Fibroblast of skin of scalp (primary cell): ENCODE measurements at places on chromosomes 3 and 15.

DNA sequence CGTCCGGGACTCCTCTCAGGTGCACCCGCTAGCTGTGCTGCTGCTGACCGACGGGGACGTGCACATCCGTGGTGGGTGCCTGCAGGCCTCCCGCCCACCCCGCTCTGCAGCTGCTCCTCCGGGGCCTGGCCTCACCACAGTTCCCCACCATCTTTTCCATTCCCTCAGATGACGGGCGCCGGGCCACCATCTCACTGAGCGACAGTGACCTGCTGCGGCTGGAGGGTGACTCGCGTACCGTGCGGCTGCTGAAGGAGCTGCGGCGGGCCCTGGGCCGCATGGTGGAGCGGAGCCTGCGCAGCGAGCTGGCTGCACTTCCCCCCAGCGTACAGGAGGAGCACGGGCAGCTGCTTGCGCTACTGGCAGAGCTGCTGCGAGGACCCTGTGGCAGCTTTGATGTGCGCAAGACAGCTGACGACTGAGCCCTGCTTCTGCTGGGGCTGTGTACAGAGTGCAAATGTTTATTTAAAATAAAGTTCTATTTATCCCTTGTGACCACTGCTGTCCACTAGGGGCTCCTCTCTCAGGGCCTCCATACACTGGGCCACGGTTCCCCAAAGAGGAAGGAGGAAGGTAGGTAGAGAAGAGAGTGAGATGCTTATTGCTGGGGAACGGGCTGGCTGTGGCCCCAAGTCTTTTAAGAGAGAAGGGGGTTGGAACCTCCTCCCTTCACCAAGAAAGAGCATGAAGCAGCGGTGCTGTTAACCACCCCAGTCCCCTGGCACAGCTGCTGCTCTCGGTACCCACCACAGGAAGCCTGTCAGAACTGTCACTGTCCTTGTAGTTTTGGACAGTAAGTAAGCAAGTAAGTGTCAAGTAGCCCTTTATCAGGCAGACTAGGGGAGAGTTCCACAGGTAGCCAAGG lies 47.0 kb downstream of the DHX30 start:
- peak; percentile 42 for DNase-seq

- no peak for DNase-seq
Observed at GRCh38 chr3:71322154-71322553, 261.4 kb downstream of the FOXP1 start.

- no peak for DNase-seq
Observed at GRCh38 chr3:24503616-24504113, 9.0 kb upstream of the THRB start.

- no peak for DNase-seq
Observed at GRCh38 chr3:7950890-7951289, 550.7 kb upstream of the LMCD1 start.

DNA sequence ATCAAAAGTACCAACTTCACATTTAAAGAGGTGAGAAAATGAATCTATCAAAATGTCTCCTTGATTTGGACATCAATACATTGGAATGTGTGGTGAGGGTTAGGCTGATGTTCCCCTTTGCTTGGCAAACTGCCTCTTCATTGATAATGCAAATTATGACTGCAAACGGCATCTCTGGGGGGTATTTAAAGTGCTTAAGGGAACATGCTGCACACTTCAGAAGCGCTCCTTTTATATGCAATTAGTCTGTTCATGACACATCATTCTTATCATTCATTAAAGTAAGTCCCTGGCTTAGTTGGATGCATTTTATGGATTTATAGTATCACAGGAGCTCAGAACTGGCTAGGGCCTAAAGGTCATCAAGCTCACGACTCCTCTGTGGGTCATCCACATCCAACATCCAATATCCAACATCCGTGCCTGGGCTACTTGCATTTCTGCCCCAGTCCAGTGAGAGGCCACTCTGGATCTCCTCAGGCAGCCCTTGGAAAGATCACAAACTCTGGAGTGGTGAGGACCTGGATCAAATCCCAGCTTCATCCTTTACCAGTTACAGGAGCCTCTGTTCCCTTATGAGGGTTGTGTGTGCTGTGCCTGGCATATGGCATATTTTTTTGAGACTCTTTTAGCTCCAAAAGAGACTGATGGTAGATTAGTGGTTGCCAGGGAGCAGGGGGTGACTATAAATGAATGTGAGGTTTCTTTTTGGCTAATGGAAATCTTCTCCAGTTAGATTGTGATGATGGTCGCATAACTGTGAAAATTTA lies 136.8 kb upstream of the FOXB1 start:
- no peak for DNase-seq

DNA sequence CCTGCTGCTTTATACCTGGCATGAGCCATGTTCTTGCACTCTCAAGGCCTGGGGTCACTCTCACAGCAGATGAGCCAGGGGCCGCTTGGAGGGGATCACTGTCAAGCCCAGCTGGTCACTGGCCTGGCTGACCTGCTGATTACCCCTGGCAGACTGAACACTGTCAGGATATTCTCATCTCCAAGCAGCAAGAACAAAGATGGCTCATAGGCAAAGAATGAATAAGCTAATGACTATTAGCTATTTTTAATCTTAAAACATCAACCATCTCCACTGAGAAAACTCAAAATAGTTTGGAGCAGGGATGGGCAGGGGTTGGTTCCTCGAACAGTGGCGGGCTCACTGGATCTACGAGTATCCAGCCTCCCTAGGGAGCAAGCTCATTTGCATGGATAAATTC lies 64.4 kb upstream of the ACAN start:
- peak; percentile 87 for DNase-seq

DNA sequence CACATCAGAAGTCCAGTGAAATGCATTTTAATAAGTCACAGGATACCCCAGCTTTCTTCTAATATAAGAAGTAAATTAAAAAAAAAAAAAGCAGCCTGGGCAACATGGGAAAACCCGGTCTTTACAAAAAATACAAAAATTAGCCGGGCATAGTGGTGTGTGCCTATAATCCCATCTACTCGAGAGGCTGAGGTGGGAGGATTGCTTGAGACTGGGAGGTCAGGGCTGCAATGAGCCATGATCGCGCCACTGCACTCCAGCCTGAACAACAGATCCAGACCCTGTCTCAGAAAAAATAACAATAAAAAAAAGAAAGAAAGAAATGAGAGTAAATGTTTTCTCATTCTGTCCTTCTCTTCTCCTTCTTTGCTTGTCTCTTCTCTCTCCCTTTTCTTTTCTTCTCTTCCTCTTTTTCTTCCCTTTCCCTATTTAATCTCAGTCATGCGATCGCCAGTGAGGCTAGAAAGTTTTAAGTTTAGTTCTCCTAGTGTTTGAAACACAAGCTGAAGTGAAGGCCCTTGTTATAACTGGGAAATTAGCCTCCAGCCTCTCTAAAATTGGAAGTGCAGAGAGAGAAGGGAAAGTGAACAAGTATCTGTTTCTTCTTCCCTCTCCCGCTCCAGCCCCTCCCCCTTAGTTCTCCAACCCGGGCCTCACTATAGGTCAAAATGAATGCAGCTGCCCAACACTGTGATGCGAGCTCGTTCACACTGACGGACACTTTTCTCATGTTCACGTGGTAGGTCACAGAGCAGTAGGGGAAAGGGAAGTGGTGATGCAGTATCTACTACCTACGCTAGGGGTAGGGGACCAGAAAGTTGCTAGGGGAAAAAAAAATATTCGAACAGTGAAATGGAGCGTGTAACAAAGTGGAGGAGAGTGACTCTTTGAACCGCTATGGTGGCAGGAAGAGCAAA lies 23.5 kb upstream of the TSC22D2 start:
- DNase-seq: peak; percentile 44

GRCh38 chr15:92011611-92012367 lies 158.3 kb downstream of the SLCO3A1 start:
- DNase-seq: no peak

- peak; percentile 22 for DNase-seq
Observed at GRCh38 chr15:29889542-29890329, 67.5 kb upstream of the TJP1 start.

DNA sequence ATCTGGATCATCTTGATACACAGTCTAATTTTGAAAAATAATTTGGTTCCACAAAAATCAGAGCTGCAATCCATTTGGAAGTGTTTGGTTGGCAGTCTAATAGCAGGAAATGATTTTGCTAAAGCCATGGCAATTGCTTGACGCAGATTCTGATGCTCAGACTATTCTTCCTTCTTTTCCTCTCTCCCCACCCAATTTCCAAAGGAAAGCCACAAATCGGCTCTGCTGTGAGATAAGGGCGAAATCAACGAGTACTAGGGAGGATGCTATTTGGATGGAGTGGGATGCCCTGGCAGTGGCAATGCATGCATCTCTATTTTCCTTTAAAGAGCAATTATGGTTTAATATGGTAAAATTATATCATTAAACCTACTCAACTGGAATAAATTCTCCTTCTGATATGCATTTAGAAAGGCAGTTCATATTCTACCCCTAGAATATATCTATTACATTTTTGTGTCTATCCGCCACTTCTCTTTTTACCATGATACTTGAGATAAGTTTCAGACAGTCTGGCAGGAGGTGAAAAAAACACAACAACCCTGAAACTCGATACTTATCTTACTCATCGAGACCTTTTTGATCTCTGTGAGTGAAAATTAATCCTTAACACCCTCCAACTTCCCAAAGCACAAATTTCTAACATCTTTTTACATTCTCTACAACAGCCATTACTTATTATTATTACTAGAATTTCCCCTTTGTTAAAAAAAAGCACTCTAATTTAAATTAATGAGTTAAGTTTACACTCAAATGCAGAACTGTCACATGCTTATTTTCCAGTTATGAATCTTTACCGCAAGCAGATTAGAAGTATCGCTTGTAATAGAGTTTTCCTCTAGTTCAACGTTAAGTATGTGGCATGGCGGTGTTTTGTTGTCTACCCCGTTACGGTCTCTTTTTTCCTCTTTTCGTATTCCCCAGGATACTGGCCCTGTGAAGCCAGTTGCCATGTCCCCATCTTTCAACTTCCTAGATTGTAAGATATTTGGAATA lies 433.3 kb downstream of the FOXP1 start:
- no peak for DNase-seq

GRCh38 chr3:160765211-160765610 lies 9.2 kb downstream of the PPM1L start:
- DNase-seq: no peak

DNA sequence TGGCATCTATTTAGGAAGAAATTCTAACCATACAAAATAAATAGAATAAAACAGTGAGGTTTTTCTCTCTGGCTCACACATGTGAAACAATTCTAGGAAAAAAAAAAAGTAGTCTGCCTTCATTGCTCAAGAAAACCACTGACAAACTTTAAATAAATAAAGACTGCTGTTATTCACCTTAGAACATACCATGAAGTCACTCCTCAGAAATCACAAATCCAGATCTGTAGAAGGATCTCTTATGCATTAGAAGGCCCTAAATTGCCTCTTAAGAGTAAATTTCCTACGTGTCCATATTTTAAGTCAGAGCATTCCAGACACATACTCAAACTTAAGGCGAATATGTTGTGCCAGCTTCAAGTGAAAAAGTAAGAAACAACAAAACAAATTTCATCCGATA lies 217.3 kb downstream of the ZIC4 start:
- DNase-seq: peak; percentile 11

GRCh38 chr15:59276225-59277178 lies 69.9 kb downstream of the LDHAL6B start:
- DNase-seq: no peak

- no peak for DNase-seq
Observed at GRCh38 chr3:25904206-25904605, 114.3 kb downstream of the OXSM start.

DNA sequence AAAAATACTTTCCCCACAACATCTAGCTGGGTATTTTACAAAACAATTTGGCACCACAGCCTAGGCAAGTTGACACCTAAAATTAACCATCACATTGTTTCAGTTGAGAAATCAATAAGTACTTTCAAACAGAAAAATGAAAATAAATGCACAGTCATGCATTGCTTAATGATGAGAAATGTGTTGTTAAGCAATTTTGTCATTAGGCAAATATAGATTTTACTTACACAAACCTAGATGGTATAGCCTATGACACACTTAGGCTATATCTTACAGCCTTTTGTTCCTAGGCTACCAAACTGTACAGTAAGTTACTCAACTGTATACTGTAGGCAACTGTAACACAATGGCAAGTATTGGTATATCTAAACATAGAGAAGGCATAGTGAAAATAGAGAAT lies 608.6 kb upstream of the BCHE start:
- DNase-seq: no peak

DNA sequence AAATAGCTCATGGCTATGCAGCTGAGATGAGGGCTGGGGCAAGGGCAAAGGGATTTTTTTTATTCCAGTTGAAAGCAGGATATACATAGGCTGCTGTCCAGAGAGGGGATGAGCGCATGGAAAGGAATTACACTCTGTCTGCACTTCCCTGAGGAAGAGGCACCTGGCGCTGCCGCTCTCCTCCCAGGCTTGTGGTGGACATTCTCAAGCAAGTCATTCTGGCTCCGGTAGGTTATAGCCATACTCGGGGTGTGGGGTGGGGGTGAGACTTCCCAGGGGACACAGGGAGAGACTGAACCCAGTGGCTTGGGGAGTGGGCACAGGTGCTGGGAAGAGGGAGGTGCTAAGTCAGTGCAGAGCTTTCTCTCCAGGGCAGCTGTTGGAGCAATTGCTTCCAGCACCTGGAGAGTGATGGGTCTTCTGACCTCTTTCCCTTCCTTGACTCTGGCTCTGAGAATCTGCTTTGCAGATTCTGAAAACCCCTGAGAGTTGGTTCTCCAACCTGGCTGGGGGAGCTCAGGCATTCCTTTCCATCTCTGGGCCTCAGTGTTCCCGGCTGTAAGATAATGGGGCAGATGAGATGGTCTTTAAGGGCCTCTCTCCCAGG lies 24.3 kb downstream of the CYP8B1 start:
- DNase-seq: no peak

DNA sequence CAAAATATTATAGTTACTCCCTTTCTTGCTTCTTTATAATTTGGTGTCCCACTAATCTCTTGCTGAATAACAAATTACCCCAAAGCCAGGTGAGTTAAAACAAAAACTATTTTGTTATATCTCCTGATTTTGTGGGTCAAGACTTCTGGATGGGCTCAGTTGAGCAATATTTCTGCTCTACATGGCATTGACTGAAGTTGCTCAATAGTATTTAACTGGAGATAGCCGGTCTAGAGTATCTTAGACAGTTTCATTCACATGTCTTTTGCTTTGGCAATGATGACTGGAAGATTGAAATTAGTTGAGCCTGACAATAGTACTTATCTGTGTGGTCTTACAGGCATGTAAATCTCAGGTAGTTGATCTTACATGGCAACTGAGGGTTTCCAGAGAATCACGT lies 51.0 kb upstream of the TP63 start:
- no peak for DNase-seq

GRCh38 chr3:38549486-38549885 lies 53.3 kb downstream of the EXOG start:
- no peak for DNase-seq

GRCh38 chr15:73589766-73590165 lies 43.4 kb downstream of the NPTN start:
- no peak for DNase-seq

DNA sequence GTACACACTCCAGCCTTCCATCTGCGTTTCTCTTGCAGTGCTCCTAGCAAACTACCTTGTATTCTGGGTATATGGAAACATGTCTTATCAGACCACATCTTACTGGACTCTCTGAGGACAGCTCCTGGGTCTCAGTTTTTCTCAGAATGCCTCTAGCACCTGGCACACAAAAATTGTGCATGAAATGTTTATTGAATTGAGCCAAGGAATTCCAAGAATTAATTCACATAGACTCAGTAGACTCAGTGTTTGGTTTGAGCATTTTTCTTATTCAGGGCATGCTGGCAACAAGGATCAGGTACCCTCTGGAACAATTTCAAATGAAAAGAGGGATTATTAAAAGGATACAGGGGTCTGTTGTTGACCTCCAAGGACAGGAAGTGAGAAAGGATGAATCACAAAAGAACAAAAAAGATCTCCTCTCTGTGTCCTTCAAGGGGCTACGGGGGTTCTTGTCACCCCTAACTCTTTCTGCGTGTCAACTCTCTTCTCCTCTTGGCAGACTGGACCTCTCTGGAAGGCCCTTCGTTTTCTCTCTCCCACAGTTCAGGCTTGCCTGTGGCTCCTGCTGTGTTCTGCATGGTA lies 270.0 kb upstream of the HES1 start:
- no peak for DNase-seq
